ENCODE measurements at places on chromosomes 1 and 21. TPM values are rescaled to one million over a fixed set of nuclear protein-coding genes. Genes with fewer than 3 reads are reported as not detected.

DNA sequence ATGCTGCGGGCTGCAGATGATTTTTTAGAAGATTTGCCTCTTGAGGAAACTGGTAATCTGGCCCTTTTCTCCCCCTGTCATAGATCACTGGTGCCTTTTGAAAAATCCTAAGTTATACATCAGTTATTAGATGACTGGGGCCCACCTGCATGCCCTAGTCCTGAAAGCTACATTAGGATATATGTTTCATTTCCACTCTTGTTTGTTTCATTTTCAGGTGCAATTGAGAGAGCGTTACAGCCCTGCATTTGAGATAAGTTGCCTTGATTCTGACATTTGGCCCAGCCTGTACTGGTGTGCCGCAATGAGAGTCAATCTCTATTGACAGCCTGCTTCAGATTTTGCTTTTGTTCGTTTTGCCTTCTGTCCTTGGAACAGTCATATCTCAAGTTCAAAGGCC lies 8.1 kb upstream of the IFI44 start:
- no peaks in the 10 kb centered on the region for H3K36me3 ChIP-seq
- no peaks in the 10 kb centered on the region for H3K4me1 ChIP-seq
- DNase-seq, result no peak

DNA sequence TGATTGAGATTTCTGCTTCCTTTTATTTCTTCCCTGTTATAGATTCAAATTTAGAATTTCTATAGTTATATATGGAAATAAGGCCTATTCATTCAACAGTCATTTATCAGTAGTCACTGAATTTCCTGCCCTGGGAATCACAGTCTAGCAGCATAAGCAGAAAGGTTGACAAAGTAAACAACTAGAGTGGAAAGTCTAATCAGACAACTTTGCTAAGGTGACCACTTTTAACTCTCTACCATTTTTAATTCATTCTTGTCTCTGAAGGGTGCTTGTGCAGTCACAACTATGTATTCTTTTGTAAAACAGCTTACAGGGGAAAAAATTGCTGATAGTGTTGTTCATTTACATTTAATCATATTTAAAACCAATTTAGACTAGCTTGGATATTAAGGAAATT lies 66.1 kb upstream of the PLA2G4A start:
- no peaks in the 10 kb centered on the region for H3K36me3 ChIP-seq
- DNase-seq, result no peak
- H3K4me3 ChIP-seq, result no peak overlapping the region
- H3K27ac ChIP-seq, result no peak overlapping the region
- no peaks in the 10 kb centered on the region for H3K27me3 ChIP-seq

DNA sequence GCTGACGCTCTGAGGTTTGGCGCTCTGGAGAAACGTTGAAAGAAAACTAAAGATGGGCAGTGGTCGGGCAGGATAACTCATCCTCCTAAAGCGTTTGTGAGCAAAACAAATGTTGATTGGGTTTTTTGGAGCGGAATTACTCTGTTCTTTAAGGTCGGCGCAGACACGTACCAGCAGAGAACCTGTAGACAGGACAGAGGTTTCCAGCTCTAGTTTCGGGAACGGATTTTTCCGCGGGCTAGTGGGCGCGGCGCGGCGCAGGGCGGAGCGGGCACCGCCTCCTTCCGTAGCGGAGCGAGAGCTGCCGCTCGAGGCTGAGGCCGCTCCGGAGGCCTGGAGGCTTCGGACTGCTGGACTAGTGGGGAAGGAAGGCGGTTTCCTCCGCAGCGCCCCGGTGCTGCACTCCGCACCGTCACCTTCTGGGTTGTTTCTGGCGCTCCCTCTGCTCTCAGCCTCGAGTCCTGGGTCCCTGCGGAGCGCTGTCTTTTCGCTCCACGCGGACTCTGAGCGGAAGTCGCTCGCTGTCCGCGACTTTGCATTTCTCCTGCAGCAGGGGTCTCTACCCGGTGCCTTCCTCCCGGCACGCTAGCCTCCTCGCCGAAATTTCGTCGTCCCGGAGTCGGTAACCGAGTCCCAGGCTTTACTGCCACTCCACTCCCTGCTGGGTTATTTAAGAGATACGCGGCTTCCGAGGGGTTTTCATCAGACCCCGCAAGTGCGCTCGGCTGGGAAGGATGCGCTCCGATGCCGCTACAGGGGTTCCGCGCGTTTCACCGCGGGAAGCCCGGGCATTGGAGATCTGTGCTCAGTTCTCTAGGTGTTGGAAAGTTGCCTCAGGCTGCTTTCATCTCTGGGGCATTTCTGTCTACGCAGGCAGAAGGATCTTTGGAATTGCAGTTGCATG lies 7.0 kb downstream of the FOXD2 start:
- no peak for DNase-seq
- no peak overlapping the region for H3K27ac ChIP-seq
- peaks cover 100% of the 10 kb centered on the region for H3K27me3 ChIP-seq
- H3K4me3 ChIP-seq, result peak overlapping the region; percentile 50

RNU1-1 gene
- total RNA-seq, result 2,606 TPM

GRCh38 chr1:44707959-44708831 lies 22.8 kb downstream of the RNU5D-1 start:
- H3K36me3 ChIP-seq, result no peaks in the 10 kb centered on the region
- no peak for DNase-seq
- no peak overlapping the region for H3K27ac ChIP-seq
- no peaks in the 10 kb centered on the region for H3K4me1 ChIP-seq

DNA sequence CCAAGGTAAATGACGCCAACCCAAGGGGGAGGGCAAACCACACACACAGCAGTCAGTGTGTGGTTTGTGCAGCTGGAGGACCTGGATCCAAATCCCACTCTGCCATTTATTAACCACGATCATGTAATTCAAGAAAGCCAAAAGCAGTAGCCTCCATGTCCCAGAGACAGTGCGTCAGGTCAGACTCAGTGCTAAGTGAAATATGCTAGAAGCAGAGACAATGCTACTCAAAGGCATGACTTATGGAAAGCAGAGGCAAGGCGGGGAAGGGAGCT lies 13.6 kb downstream of the TTC39A start:
- DNase-seq, result no peak
- no peaks in the 10 kb centered on the region for H3K36me3 ChIP-seq
- H3K27ac ChIP-seq, result no peak overlapping the region
- no peak overlapping the region for H3K4me3 ChIP-seq
- H3K4me1 ChIP-seq, result no peaks in the 10 kb centered on the region
- H3K27me3 ChIP-seq, result no peaks in the 10 kb centered on the region

PPIAL4G gene
- not detected for total RNA-seq

GRCh38 chr1:156146769-156147405 lies 6.5 kb upstream of the SEMA4A start:
- DNase-seq, result no peak
- H3K4me1 ChIP-seq, result peaks cover 11% of the 10 kb centered on the region
- H3K27ac ChIP-seq, result no peak overlapping the region
- no peaks in the 10 kb centered on the region for H3K36me3 ChIP-seq
- no peak overlapping the region for H3K4me3 ChIP-seq

DNA sequence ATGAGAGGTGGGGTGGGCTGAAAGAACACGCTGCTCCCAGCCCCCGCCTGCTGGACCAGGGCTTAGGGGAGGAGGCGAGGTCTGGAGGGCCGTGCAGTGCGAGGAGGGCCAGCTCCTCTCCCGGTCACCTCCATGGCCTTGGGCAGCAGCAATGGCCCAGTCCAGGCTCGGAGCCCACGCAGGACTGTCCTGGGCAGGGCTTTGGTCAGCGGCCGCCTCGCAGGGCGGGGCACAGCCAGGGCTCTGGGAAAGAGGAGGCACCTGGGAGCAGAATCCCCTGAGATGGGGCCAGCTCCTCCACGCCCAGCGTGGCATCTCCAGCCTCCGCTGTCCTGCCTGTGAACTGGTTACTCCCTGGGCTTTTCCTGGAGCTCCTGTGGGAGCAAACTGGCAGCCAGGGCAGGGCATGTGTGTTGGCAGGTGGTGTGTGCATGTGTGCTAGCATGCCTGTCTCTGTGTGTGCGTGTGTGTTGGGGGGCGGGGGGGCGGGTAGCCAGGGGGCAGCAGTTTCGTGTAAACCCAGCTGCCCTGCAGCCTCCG lies 27.4 kb downstream of the ARHGEF16 start:
- no peaks in the 10 kb centered on the region for H3K36me3 ChIP-seq
- H3K4me3 ChIP-seq, result no peak overlapping the region
- H3K27me3 ChIP-seq, result no peaks in the 10 kb centered on the region
- no peak for DNase-seq
- no peaks in the 10 kb centered on the region for H3K4me1 ChIP-seq

DNA sequence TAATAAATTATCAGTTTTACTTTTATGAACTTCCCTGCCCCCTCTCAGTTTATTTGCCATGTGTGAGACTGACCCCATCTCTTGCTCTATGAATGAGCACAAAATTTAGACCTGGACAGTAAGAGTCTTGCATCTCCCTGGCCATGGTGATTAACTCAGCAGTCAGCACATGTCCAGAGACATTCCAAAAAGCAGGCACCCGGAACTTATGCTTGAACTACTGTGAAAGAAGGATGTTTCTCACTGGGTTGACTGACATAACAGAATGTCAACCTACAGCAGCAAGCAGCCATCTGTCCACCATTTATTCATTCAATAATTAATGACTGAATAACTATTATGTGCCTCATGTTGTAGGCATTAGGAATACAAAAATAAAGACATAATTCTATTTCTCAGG lies 11.3 kb upstream of the SEC16B start:
- no peak overlapping the region for H3K4me3 ChIP-seq
- no peaks in the 10 kb centered on the region for H3K27me3 ChIP-seq
- no peaks in the 10 kb centered on the region for H3K4me1 ChIP-seq
- DNase-seq, result no peak
- H3K36me3 ChIP-seq, result no peaks in the 10 kb centered on the region

All from heart left ventricle (tissue), 16 donors.